ENCODE measurements at places on chromosomes 11 and 22. TPM values are rescaled to one million over a fixed set of nuclear protein-coding genes. Genes with fewer than 3 reads are reported as not detected.

Gene PANX3
- polyA plus RNA-seq: not detected

Gene JHY
- 4.4 TPM for polyA plus RNA-seq

Gene SCUBE1
- not detected for polyA plus RNA-seq

Gene RPS19BP1
- 66.7 TPM for polyA plus RNA-seq

Gene SPON1
- not detected for polyA plus RNA-seq

Gene CRYBB2
- 0.92 TPM for polyA plus RNA-seq

Gene SLC25A18
- 0.07 TPM for polyA plus RNA-seq

Gene SEC14L6
- 0.09 TPM for polyA plus RNA-seq

Gene CHRDL2
- polyA plus RNA-seq: not detected

Gene STARD10
- polyA plus RNA-seq: 37.1 TPM

Gene STK33
- 3.0 TPM for polyA plus RNA-seq

- no peak for DNase-seq
Measured at GRCh38 chr11:74097686-74098237, 73.0 kb downstream of the C2CD3 start.

DNA sequence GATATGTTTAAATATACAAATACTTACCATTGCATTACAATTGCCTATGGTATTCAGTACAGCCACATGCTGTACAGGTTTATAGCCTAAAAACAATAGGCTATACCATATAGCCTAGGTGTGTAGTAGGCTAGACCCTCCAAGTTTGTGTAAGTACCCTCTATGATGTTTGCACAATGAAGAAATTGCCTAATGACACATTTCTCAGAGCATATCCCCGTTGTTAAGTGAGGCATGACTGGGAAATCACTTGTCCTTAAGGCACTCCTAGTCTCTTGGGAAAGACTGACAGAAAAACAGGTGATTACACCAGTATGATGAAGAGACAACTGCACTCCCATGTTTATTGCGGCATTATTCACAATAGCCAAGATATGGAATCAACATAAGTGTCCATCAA is 187.2 kb downstream of the SPON1 start:
- no peak for DNase-seq

- DNase-seq: no peak
Measured at GRCh38 chr11:103488579-103488978, 379.4 kb downstream of the DYNC2H1 start.

- DNase-seq: no peak
Measured at GRCh38 chr11:32580967-32581366, 2.7 kb upstream of the EIF3M start.

DNA sequence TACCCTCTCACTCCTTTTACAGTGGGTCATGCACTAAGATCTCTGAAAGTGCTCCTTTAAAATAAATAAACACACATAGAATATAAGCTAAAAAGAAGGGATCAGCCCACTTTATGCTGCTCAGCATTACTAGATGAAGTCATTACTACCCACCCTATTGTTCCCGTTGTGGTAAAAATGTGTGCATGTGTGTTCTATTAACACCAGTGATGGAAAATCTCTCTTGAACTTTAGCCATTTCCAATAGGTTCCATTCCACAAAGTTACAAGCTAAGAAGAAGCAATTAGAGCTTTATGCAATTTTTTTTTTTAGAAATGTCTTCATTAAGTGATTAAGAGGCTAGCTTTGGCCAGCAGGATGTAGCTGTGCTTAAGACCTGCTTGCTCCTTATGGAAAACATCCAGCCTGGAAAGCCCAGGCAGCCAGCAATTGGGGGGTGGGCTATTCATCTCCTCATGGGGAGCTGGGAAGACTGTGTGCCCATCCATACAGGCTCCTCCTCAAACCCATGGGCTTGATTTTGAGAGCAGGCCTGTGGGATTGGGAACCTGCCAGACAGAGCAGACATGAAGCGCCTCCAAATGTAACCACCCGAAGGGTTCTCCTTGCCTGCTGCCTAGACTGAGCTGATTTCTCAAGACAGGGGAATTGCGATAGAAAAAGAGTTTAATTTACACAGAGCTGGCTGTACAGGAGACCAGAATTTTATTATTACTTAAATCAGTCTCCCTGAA is 92.9 kb upstream of the PARVA start:
- no peak for DNase-seq

GRCh38 chr11:30489076-30489475 is 97.1 kb downstream of the MPPED2 start:
- no peak for DNase-seq

DNA sequence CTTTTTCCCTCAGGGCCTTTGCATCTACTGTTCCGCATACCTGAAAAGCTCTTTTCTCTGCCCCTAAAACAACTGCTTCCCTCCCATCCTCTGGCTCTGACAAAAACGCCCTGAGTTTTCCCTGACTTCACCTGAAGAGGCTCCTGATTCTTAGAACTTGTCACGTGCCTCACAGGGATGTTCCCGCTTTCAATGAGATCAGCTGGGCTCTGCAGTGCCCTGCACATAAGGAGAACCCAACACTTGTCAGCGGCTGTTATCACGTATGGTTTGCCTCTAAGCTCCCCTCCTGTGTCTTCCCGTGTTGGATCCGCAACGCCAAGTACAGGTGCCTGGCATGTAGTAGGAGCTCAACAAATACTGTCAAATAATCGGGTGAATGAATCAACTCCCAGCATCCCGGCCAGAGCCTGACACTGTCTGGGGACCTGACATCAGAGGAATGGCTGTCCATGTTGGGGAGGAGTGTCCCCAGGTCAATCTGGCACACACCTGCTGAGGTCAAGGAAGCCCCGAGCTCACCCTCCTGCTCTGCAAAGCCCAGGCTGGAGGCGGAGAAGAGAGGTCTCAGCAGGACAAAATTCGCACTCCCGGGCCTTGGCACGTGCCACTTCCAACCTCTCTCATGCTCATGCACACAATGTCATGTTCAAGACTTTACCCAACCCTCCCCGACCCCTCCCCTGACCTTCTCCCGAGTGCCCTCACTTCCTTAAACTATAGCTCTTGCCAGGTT is 4.2 kb upstream of the GRK2 start:
- no peak for DNase-seq

GRCh38 chr22:42277988-42278776 is 7.7 kb upstream of the TCF20 start:
- DNase-seq: no peak

DNA sequence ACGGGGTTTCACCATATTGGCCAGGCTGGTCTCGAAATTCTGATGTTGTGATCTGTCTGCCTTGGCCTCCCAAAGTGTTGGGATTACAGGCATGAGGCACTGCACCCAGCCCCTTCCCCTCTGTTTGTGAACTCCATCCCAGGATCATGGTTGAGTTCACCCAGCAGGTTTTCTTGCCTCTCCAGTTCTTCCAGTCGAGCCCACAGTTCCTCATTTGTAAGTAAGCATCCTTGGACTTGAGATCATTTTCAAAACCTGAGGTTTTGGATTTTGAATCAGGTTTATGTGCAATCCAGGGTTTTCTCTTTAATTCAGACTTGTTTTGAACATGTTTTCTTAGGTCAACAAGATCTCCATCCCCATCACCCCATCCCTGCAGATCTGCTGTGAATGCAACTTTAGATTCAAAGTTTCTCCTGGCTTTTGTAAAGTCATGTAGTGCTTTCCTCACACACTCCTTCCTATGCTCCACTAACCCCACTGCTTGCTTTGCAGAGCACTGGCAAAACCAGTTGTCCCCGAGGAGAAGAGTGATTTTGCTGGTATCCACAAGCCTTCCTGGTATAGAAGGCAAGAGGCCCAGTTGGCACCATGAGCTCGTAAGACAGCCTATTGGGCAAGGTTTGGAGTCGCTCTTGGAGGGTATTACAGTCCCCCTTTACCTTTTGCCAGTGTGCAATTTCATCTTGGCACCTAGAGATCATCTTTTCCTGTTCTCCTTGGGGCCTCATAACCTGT is 14.7 kb upstream of the VPREB1 start:
- no peak for DNase-seq

GRCh38 chr22:45453764-45454163 is 40.3 kb downstream of the RIBC2 start:
- no peak for DNase-seq

- DNase-seq: no peak
Measured at GRCh38 chr11:113281052-113281725, 33.2 kb upstream of the TTC12 start.

GRCh38 chr11:62370743-62371440 is 33.6 kb downstream of the ASRGL1 start:
- DNase-seq: no peak

DNA sequence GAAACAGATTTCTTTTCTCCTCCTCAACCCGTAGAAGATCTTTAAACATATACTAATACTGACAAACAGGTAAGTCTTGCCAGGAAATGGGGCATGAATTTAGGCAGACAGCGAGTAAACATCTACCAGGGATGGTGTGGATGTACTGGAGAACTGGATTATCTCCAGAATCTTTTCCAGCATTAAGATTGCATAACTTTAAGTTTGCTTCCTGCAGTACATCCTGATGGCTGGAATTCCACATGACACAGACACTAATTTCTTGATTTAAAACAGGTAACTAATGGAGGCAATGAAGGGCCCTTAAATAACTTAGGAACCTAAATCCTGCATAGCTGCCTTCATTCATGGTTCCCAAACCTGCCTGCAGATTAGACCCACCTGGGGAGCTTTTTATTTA is 40.7 kb downstream of the JHY start:
- no peak for DNase-seq

GRCh38 chr11:20035375-20035700 is 124.9 kb downstream of the DBX1 start:
- DNase-seq: no peak

DNA sequence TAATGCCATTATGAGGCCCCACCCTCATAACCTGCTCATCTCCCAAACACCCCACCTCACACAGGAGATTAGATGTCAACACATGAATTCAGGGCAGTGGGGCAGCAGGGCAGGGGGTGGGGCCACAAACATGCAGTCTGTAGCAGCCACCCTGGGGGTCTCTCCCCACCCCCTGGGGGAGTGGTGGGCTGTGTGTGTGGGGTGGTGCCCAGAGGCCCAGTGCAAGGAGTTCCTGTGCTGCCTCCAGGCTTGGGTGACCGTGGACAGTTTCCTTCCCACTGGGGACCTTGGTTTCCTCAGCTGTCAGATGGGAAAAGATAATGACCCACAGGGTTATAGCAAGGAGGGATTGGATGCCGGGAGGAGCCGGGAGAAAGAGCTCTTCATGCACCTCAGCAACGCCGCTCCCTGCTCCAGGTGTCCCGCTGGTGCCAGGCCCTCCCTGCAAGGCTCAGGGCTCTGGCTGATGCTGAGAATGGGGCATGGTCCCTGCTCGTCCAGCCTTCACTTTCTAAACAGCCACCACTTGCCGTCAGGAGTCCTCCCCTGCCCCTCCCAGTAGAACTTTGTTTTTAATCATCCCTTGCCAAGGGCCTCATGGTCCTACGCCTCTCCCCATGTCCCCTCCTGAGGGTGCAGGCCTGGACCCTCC is 2.0 kb upstream of the MRGPRF start:
- no peak for DNase-seq

- no peak for DNase-seq
Measured at GRCh38 chr22:38305471-38306448, 11.5 kb downstream of the CSNK1E start.

DNA sequence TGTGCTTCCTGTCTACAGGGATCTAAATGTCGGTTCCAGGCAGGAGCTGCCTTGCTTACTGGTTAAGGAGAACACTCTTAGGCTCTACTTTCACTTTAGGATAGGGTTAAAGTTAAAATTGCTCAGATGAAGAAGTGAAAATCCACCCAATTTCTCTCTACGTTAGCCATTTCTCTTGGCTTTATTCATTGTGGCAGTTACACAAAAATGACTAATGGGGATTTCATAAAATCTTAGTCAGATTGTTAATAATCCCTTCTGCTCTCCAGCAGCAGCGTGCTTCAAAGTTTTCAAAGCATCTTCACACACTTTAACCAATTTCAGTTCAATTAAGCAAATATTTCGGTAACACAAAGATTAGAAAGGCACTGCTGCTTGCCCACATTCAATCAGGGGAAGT is 58.4 kb upstream of the RCN1 start:
- no peak for DNase-seq

DNA sequence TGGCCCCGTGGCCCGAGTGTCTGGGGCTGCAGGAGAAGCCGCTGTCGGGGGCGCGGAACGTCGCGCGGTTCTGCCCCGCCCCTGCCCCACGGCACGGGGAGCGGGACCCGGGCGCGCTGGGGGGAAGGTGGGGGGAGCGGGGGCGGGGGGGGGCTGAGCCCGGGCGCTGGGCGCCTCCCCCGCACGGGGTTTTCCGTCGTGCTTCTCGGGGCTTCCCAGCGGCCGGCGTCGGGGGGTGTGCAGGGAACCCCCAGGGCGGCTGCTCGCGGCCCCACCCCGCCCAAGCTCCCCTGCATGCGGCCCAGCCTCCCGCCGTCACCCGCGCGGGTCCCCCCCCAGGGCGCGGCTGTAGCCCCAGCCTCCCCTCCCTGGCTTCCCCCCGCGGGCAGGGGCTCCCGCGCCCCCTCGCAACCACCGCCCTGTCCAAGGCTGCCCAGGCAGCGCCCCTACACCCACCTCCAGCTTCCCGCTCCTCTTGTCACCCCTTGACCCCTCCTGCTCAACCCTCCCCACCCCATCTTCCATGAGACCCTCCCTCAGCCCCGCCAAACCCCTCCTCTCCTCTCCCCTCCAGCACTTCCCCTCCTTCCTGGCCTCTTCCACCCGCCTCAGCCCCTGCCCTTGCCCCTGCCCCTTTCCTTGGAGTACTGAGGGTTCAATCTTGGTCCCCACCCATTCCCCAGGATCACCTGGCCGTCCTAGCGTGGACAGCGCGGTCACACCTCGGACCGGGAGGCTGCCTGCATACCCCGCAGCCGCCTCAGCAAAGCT is 1.7 kb downstream of the IL17REL start:
- no peak for DNase-seq

DNA sequence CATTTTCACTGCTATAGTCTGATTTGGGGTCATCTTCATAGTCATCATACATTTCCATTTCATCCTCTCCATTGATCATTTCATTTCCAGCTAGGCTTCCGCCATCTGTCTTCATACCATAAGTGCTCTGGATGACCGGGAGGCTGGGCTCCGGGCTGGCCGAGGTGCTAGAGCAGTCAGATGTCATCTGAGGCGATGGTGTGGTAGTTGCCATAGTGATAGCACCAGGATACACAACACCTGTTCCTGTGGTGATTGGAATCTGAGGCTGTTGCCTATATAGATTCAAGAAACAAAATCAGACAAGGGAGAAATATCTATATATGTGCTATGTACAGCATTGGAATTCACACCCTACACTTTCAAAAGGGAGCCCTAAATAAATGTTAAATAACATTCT is 383.5 kb downstream of the SOX6 start:
- no peak for DNase-seq

- DNase-seq: peak; percentile 69
Measured at GRCh38 chr11:97965849-97966646, 1054.7 kb upstream of the CNTN5 start.

DNA sequence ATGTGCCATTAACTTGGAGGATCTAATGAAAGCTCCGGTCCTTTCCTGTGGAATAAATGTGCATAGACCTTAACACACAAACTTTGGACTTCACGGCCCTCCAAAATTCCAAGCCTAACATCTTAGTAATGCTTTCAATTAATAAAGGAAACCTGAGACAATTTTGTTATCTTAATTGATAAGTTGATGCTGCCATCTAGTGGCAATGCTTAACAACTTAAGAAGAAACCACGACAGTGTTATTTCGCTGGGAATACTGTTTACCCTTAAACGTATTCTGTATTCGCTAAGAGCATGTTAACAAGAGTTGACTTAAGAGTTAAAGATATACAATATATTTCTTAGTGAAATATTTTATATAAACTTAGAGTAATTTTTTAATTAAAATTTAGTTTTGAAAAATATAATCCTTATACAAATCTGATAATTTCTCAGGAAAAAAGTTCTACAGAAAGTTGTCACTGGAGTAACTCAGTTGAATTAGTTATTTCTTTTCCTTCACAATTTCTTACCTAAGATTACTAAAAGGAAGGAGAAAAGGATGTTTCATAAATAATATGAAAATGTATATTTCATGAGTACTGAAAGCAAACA is 35.0 kb upstream of the OR9G4 start:
- no peak for DNase-seq

GRCh38 chr11:102552447-102553194 is 22.1 kb upstream of the MMP7 start:
- DNase-seq: peak; percentile 11
